ENCODE measurements at places on chromosomes 1 and 21.

- no peak for DNase-seq
Observed at GRCh38 chr1:94807742-94808491, 12.2 kb upstream of the SLC44A3 start.

GRCh38 chr21:31038376-31038775 is at the start of gene KRTAP19-8:
Gene KRTAP19-8 (minus strand): TSS chr21:31038476. CDS start chr21:31038443, 33 bp downstream.
- no peak for DNase-seq

- no peak for DNase-seq
Observed at GRCh38 chr1:64186138-64186897, 17.1 kb upstream of the UBE2U start.

- no peak for DNase-seq
Observed at GRCh38 chr1:114222920-114223319, 69.3 kb upstream of the SYT6 start.

DNA sequence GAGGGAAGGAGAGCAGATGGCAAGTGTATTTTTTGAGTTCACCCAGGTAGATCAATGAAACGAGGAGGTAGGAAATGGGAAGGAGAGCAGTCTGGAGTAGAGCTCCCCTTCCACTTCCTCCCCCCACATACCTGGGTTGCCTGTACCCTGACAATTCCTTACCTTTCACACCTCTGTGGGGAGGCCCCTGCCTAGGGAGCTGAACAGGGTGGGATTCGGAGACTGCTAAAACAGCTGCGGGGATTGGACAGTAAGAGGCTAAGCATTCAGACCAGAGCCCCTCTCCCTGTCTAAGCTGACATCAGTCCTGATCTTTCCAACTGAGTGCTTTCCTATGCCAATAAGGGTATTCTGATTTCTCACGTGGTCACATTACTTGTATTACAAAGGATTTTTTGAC is 14.5 kb downstream of the RCSD1 start:
- DNase-seq, result no peak

DNA sequence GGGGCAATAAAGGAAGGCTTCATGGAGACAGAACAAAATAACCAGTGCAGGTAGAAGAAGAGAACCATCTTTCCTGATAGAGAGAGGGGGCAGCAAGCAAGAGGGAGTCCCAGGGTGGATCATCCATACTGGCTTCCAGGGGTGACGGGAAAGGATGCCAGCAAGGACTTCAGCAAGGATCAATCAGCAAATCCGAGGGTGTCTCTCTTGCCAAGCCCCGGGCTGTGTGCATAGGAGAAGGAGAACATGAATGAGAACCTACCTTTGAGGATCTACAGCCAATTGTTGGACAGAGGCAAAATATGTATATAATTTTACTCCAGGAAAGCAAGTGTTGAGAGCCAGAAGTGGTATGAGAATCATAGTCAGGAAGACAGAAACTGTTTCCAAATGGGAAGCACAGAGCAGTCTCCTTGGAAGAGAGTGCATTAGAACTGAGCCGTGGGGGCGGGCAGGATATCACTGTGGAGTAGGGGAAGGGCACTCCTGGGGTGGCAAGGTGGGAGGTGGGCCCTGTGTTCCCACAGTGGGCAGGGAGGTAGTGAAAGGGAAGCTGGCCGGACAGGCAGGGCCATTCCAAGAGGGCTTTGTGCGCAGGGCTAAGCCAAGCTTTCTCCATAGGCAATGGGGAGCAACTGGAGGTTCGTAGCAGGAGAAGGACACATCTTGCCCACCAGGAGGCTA is 1.1 kb upstream of the S100A9 start:
- no peak for DNase-seq

GRCh38 chr1:35377555-35377954 is 109.0 kb downstream of the ZMYM4 start:
- no peak for DNase-seq

DNA sequence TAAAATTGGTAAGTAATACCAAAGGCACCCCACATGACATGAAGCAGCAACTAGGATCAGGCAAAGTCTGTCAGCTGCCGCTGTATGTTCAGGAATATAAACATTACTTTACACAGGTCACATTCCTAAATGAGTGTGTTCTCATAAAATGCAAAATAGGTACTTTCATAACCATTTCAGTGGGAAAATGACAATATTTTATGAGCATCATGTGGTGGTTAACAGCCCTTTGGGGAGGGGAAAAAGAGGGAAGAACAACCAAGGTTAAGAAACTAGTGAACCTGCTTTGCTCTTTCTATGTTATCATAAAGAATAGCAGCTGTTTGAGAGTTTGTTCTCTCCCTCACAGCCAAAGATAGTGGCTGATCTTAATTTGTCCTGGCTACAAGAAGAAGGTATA is 105.4 kb upstream of the LBR start:
- no peak for DNase-seq

GRCh38 chr1:5369223-5369622 is 623.0 kb downstream of the NPHP4 start:
- DNase-seq, result no peak

GRCh38 chr1:178946416-178946815 is 75.5 kb upstream of the ANGPTL1 start:
- no peak for DNase-seq

DNA sequence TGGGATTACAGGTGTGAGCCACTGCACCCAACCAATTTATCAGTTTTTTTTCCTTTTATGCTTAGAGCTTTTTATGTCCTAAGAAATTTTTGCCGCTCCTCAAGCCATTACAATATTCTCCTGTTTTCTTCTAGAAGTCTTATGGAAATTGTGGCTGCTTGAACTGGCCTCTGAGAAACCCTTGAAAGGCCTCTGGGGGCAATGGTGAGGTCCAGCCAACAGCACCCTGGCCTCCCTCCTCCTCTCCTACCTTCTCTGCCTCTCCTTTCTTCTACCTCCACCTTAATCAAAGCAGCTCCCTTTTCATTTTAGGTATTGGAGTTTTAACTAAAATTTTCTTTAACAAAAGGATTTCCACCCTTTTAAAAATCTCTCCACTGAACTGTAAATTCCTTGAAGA is 24.5 kb upstream of the RGS16 start:
- DNase-seq, result no peak
